ENCODE measurements at places on chromosomes 7 and 10.

- H3K27ac ChIP-seq: no peak overlapping the region
- H3K4me1 ChIP-seq: no peaks in the 10 kb centered on the region
- H3K4me3 ChIP-seq: no peak overlapping the region
- no peaks in the 10 kb centered on the region for H3K36me3 ChIP-seq
Measured at GRCh38 chr10:126663328-126663727, 7.2 kb downstream of the C10orf90 start.

- H3K4me3 ChIP-seq: no peak overlapping the region
- no peaks in the 10 kb centered on the region for H3K36me3 ChIP-seq
- no peaks in the 10 kb centered on the region for H3K27me3 ChIP-seq
- no peaks in the 10 kb centered on the region for H3K4me1 ChIP-seq
- no peak for DNase-seq
Measured at GRCh38 chr10:35204650-35205319, 78.1 kb downstream of the CREM start.

DNA sequence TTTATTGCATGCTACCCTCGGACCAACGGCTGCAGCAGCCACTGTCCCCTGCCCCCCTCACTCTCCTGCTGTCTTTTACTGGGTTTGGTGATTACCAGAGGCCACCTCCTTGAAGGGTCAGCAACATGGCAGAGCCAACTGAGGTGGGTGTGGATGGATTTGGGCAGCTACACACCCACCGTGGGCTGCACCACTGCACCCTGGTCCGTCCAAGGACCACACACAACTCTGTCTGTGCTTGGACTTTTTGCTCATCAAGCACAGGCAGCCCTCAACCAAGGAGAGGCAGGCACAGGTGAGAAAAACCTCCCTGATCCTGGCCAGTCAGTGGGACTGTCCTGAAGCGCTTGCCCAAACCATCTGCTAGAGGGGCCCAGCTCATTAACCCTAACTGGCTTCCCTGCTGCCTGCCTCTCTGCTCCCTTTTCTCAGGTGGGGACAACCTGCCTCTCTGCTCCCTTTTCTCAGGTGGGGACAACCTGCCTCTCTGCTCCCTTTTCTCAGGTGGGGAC, 239.5 kb upstream of the PITRM1 start:
- no peak overlapping the region for H3K27ac ChIP-seq
- H3K4me1 ChIP-seq: no peaks in the 10 kb centered on the region
- no peak overlapping the region for H3K4me3 ChIP-seq
- no peaks in the 10 kb centered on the region for H3K27me3 ChIP-seq
- no peak for DNase-seq

DNA sequence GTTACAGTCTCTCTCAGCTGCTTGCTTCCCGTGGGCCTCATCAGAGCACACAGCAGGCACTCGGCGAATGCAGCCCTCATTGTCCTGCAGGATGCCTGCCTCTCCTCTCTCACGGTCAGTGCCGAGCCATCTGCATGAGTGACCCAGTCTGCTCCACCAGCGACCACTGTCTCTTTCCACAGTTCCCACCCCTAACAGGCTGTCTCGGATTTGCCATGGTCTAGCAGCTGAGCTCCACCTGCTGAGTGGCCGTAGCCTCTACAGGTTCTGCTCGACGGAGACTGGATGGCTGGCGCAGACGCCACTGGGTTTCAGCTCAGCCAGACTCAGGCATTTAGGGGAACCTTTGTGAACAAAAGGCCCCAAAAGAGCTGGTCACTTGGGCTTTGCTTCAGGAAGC, 209.4 kb upstream of the FOXK1 start:
- no peaks in the 10 kb centered on the region for H3K36me3 ChIP-seq
- no peak overlapping the region for H3K27ac ChIP-seq
- DNase-seq: no peak
- no peaks in the 10 kb centered on the region for H3K4me1 ChIP-seq
- no peaks in the 10 kb centered on the region for H3K27me3 ChIP-seq

DNA sequence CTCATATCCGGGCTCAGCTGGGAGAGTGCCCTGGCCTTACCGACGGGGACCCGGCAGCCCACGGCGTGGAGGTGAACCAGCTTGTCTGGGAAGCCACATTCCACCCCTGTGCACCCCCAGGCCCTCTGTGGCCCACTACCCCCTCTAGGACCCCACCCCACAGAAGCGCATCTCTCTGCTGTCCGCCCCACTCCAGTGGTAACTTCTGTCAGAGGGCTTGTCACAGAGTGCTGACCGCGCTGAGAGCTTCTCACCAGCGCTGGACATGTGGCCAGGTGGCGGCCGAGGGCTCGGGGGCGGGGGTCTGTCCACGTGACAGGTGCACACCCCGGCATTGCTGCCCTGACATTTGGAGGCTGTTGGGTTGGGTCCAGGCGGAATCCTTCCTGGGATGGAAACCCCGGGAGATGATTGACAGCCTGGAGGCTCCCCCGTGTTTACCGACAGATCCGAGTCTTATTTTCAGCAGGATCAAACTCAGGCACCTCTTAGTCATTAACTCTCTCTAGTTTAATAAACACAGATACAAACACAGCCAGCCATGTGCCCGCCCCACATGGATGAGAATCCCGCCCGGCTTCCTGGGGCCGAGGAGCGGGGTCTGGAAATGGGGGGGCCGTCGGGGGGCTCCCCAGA, 5.1 kb downstream of the ELFN1 start:
- H3K36me3 ChIP-seq: no peaks in the 10 kb centered on the region
- H3K4me1 ChIP-seq: 0 out of 2 replicates have a peak, but pooled peaks cover 1% of the 10 kb centered on the region
- H3K27me3 ChIP-seq: peaks cover 7% of the 10 kb centered on the region
- no peak overlapping the region for H3K27ac ChIP-seq
- no peak for DNase-seq

DNA sequence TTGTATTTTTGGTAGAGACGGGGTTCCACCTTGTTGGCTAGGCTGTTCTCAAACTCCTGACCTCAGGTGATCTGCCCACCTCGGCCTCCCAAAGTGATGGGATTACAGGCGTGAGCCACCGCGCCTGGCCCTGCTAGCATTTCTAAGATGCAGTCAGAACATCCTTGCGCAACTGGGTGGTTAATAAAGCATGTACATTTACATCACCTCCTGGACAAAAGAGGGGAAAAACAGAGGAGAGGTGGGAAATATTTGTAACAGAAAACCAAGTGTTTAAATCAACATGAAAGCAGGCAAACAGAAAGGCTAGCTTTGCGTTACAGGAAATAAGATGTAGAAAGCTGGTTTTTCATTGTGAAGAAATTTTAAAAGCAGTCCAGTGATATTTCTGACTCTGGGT, 220.9 kb upstream of the KMT2E start:
- no peak for DNase-seq
- H3K4me1 ChIP-seq: 0 out of 2 replicates have a peak, but pooled peaks cover 1% of the 10 kb centered on the region
- H3K27ac ChIP-seq: no peak overlapping the region
- H3K4me3 ChIP-seq: no peak overlapping the region
- no peaks in the 10 kb centered on the region for H3K27me3 ChIP-seq

GRCh38 chr10:4195213-4195612, 410.2 kb upstream of the KLF6 start:
- H3K4me1 ChIP-seq: no peaks in the 10 kb centered on the region
- no peaks in the 10 kb centered on the region for H3K27me3 ChIP-seq
- no peaks in the 10 kb centered on the region for H3K36me3 ChIP-seq
- no peak overlapping the region for H3K27ac ChIP-seq

- H3K36me3 ChIP-seq: peaks cover 31% of the 10 kb centered on the region
- H3K4me1 ChIP-seq: no peaks in the 10 kb centered on the region
- H3K27me3 ChIP-seq: no peaks in the 10 kb centered on the region
- no peak overlapping the region for H3K27ac ChIP-seq
- no peak overlapping the region for H3K4me3 ChIP-seq
- DNase-seq: no peak
Measured at GRCh38 chr7:74101061-74101681, 17.6 kb downstream of the LIMK1 start.

DNA sequence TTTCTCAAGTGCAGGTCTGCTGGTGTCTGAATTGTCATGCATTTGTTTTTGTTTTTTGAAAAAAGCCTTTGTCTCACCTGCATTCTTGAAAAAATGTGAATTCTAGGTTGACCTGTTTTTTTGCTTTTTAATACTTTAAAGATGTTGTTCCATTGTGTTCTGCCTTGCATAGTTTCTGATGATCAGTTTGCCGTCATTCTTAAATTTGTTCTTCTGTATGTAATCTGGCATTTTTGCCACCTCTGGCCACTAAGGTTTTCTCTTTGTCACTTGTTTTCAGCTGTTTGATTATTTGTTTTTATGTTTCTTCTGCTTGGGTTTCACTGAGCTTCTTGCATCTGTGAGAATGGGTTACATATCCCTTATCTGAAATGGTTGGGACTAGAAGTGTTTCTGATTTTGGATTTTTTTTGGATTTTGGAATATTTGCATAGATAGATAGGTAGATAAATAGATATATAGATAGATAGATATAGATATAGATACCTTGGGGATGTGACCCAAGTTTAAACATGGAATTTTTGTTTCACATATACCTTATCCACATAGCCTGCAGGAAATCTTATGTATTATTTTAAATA, 16.5 kb downstream of the MGMT start:
- H3K4me3 ChIP-seq: no peak overlapping the region
- no peak overlapping the region for H3K27ac ChIP-seq
- H3K36me3 ChIP-seq: no peaks in the 10 kb centered on the region
- no peak for DNase-seq

Measured in iPS DF 6.9 (cell line).